ENCODE measurements at places on chromosomes 7 and 10.

DNA sequence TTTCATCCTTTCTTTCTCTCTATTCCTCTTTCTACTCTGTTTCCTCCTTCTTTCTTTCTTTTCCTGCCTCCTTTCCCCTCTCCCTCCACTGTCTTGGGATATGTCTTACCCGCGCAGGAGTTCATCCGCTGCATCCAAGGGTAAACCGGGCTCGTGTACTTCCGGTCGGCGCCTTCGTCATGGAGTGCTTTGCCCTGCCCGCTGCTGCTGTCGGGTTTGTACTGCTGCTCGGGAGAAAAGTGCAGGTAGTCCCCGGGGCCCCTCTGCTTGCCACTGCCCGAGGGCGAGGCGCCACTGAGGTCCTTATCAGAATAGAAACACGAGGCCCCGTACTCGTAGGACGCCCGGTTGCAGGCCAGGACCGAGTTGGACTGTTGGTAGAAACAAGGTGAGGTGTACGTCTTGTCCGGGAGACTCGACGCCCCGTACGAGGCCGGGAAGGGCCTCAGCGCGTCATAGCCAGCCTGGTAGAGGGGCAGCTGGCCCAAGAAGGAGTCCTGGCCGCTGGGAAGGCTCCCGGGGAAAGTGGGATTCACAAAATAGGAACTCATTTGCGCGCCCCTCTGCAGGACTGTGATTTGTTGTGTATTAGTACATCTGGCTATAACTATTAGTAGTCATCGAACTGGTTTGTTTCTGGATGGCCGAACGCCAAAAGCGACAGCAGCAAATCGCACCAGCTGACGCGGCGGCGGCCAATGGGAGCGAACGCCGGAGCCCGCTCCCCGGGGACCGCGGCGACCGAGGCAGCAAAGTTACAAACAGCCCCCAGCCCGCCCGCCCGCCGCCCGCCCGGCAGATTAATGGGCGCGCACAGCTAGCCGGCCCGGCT, at the start of gene HOXA6:
TSS of gene HOXA6 (minus strand) at position 576 of the 832 bp plus-strand sequence. CDS start at position 551, 25 bp downstream.
- DNase-seq = no peak

DNA sequence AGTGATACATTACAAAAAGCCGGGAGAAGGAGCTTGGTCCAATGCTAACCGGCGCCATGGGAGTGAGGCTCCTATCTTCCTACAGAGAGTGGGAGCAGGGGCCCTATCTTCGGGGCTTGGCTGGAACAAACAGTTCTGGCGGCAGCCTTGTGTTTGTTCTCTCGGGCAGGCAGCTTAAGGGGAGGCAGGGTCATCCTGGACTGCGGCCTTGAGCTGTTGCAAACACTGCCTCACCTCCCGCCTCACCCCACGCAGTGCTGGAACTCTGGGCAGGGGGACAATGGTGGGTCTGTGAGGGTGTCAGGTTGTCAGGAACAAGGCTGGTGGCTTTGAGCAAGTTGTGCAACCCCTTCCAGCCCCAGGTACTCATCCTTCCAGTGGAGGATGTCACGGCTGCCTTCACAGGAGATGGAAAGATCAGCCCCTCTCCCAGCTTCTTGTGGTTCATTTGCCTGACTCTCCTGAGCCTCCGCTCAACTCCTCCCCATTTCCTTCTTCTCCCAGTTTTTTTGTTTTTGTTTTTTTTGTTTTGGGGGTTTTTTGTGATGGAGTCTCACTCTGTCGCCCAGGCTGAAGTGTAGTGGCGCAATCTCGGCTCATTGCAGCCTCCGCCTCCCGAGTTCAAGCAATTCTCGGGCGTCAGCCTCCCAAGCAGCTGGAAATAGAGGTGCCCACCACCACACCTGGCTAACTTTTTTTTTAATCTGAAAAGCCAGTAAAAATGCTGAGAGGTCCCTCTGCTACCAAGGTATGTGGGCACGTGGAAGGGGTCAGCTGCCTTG, 57.4 kb downstream of the SPOCK2 start:
- peak; percentile 77 for DNase-seq

DNA sequence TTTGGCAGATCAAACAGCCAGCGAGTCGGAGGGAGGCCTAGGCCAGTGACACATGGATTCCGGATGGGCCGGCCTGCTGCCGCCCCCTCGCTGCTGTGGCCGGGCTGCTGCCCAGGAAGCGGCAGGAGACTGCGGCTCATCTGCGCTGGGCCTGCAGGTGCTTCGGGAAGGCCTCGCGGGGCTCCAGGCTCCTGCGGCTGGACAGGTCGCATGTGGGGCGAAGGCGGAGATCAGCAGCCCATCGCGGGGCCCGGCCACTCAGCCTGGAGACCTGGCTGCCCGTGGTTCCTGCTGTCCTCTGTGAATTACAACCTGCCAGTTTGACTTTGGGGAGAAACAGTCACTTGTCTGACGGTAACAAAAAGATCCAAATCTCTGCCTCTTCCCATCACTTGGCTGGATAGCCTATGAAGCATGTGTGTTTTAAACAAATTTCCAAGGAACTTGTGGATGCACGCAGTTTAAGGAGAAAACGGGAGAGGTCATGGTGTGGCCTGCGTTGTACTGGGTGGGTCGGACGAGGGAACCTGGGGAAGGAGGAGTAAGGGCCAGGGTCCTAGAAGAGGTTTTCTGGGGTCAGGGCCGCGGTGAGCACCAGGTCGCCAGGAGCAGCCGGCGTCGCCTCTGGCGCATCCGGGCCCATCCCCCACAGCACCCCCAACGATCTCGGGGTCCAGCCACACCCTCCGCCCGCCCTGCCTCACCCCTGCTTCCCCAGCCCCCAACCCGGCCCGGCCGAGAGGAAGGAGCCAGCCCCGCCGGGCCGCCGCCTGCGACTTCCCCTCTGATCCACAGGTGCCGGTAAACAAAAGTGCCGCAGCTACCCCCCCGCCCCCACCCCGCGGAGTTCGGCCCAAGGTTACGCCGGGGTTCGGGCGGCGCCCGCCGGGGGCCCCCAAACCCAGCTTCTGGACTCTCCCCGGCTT, 1.6 kb downstream of the SPOCK2 start:
- DNase-seq = no peak

DNA sequence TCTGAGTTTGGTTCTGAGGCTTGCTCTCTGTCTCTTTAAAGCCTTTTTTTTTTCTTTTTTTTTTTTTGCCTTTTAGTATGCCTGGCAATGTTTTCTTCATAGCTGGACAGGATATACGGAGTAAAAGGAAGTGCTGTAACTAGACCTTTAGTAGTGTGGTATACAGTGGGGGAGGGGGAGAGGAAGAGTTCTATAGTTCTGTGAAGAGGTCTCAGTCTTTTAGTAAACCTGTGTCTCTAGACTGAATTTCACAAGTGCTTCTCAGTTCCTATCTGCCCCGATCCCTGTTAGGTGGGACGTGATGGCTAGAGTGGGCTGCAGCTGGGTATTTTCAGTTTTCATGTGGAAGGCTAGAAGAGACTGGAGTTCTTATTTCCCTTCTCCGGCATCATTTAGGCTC, 3.1 kb upstream of the ABCC2 start:
- DNase-seq = peak; percentile 92

DNA sequence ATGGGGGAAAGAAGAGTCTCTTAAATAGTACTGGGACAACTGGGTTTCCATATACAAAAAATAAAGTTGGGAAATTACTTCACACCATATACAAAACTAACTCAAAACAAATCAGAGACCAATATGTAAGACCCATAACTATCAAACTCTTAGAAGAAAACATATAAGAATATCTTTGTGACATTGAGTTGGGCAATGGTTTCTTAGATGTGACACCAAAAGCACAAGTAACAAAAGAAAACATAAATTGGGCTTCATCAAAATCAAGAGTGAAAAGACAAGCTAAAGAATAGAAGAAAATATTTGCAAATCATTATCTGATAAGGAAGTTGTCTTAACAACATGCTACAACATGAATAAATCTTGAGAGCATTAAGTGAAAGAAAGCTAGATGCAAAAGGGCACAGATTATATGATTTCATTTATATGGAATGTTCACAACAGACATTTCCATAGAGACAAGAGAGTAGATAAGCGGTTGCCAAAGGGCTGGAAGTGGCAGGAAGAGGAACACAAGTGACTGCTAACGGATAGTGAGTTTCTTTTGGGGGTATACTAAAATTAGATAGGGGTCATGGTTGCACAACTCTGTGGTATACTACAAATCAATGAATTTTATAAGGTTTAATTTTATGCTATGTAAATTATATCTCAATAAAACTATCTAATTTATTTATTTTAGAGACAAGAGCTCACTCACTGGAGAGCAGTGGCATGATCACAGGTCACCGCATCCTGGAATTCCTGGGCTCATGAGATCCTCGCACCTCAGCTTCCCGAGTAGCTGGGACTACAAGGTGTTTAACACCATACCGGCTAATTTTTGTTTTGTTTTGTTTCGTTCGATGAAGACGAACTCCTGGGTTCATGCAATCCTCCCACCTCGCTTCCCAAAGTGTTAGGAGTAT, 35.4 kb downstream of the JMJD1C start:
- DNase-seq = peak; percentile 83
